ENCODE measurements at places on chromosomes 11 and 22. TPM values are rescaled to one million over a fixed set of nuclear protein-coding genes. Genes with fewer than 3 reads are reported as not detected.

PICALM gene
- 186 TPM for total RNA-seq

SYNGR1 gene
- total RNA-seq = 0.45 TPM

GRCh38 chr22:30718938-30719337 is 24.3 kb downstream of the OSBP2 start:
- no peak for DNase-seq

DNA sequence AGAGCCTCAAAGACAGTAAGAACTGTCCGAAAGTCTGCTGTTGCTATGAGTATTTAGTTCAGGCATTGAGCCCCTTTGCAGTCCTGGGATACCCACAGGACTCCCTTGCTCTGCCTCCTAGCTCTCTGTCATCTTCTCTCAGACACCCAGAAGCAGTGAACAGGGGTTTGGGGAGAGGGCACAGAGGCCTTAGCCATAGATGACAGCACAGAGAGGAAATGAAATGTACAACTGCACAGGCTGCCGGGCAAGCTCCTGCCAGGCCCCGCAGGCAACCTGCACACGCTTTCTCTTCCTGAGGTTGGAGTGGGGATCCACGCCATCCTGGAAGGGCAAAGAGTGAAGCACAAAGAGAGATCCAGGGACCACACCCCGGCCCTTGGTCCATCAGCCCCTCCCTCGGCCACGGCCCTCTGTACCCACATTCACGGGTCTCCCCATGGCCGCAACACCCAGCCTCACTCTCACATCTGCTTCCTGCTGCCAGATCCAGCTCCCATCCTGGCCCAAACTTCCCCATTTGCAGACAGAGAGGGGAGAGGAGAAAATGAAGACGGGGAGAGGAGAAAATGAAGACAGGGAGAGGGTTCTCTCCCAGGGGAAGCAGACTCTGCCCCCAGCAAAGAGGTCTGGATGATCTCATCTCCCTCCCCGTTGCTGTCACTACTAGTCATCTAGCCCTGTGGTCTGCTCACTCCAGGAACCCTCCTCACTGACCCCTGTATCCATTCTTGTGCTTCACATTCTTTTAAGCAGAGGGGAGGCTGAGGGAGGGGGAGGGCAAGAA is 40.7 kb downstream of the CD6 start:
- DNase-seq = no peak

- no peak for DNase-seq
These were observed 156.1 kb downstream of the HIPK3 start for GRCh38 chr11:33413301-33413700.

DNA sequence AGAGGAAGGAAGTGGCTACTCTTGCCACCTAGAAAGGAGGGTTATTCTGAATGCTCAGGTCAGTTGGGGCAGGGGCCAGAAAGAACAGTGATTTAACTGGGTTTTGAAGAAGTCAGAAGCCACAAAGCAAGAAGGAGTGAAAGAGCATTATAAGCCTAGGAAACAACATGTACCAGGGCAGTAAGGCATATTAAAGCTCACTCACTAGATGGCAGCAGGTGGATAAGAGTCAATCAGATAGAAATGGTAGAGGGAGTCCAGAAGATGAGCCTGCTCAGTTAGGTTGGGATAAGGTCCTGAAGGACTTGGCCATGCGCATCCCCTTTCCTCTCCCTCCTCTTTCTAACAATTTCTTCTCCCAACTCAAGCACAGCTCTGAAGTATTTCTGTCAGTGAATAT is 22.0 kb upstream of the PATE1 start:
- peak; percentile 19 for DNase-seq

- no peak for DNase-seq
These were observed 114.9 kb upstream of the E2F8 start for GRCh38 chr11:19355601-19356000.

DNA sequence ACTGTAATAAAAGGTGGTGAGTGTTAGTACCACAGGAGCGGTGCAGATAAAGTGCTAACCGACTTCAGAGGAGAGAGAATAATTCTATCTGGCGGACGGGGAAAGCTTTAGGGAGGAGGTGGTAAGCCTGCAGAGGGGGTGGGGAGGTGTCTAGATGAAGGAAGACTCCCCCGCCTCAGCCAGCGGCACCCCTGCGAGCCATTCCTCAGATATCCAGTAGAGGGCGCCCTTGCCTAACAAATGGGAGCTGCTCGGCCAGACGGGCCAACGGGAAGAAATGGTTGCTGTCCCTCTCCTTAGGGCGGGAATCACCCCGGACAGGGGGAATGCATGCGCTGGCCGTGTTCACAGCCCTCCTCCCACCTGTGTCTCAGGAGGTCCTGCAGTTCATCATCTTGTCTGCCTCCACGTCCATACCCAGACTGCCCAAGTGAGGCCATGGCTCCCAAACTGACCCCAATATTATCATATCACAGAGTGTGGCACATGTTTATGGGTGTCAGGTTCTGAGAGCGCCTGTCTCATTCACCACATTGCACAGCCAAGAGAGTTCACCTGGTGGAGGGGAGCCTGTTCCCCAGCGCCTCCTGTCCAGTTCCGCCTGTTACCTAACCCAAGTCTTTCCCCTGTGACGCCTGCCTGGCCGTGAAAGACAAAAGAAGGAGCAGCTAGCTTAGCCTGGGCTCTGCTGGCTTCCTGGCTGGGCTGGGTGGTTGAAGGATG is 85.5 kb downstream of the ST3GAL4 start:
- peak; percentile 53 for DNase-seq

- no peak for DNase-seq
These were observed 31.3 kb upstream of the YPEL1 start for GRCh38 chr22:21766691-21767462.

DNA sequence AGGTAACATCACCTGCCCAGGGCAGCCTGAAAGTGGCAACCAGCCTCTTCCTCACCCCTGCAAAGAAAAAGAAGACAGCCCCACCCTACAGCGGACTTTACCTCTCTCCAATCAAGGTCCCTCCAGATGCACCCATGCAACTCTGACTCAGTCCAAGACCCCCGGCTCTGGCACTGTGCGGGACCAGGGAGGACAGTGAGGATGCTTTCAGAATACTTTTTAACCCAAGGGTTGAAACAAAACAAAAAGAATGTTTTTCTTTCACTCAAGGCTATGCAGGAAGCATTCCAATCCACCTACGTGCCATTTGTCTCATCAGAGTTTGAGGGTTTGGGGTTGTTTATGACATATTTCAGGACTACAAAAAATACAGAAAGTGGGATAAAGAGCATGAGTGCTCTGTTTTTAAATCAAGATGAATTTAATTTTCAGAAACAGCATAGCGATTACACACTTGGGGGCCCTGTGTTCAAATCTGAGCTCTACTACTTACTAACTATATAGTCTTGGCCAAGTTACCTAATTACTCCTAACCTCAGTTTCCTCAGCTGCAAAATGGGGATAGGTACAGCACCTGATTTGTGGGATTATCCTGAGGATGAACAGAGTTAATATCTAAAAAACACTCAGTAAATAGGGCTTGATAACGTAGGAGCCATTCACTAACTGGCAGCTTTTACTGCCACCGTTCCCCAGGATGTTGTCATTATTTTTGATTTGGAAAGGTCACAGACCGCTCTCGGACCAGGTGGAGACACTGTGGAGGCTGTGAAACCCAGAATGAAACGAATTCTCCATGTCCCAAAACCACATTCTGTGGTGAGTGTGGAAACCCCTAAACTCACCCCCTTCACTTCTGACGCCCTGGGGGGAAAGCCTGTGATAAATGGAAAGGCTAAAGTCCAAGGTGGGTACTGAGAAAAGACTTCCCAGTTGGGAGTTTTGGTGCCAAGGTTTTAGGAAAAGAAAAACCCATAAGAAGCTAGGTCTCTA is 5.6 kb downstream of the PLAAT3 start:
- peak; percentile 86 for DNase-seq

- DNase-seq = no peak
These were observed 2.7 kb downstream of the CADM1 start for GRCh38 chr11:115501502-115501892.

GRCh38 chr11:125224391-125225021 is 60.0 kb downstream of the PKNOX2 start:
- peak; percentile 52 for DNase-seq

DNA sequence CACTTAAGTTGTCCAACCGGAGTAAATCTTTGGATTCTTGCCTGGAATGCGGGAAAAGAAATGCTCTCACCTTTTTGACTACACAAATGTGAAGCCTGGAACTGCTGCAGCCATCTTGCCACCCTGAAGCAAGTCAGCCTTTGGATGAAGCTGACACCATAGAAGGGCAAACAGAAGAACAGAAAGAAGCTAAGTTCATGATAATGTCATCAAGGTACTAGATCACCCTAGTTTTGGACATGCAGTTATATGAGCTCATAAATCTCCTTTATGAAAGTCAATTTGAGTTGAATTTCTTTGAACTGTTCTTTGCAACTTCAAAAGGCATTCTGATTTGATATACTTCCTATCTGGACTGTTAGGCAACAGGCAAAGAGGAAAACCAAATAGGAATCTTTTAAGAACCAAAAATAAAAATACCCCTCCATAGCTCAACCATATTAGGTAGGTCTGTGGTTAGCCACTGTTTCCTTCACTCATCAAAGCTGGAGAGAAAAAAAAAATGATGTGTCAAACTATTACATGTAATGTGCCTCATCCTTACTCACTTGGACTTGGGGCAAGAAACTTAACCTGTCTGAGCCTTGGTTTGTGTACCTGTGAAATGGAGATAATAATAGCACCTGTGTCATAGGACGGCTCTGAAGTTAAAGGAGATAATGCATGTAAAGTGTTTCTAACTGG is 91.9 kb downstream of the WT1 start:
- DNase-seq = no peak
